ENCODE measurements at places on chromosomes 4 and X.

DNA sequence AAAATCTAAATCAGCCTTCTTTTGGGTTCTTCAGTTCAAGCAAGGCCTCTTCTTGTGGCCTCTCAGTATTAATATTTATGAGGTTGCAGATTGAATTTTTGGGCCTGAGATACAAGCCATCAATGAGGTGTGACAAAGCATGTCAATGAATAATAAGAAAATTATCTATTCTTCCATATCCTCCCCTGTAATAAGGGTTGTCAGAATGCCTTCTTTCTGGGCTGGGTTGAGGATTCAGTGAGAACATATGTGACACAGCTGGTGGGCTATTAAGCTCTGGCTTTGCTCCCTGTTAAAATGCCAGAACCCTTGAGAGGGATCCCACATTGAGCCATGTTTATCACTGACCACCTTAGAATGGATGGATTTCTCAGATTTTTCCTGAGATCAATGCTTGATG, 187.2 kb downstream of the AR start:
- DNase-seq: no peak

GRCh38 chr4:143667461-143667860, 33.0 kb downstream of the FREM3 start:
- peak; percentile 2 for DNase-seq

DNA sequence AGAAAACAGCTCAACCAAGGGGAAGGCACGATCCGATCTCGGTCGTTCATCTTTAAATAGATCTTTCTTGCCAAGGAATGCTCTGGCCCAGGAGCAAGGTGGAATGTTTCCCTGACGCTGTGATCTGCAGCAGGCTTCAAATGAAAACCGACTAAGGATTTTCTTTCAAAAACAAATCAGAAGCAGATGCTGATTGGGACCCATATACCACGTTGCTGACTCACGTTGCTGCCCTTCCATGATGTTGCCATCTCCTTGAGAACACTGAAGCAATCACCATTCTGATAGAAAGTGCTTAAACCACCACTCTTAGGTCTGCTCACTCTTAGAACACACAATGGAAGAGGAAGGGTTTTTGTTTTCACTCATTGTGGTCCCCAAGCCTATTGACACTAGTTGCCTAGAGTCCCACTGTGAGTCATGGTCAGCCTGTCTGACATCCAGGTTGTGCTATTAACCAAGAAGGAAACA, 26.1 kb downstream of the LAMTOR3 start:
- DNase-seq: peak; percentile 71

GRCh38 chrX:48826135-48826875, at the start of gene ERAS:
TSS of gene ERAS (plus strand) at chrX:48826513. CDS start at chrX:48829124, 2,611 bp downstream.
- no peak for DNase-seq

DNA sequence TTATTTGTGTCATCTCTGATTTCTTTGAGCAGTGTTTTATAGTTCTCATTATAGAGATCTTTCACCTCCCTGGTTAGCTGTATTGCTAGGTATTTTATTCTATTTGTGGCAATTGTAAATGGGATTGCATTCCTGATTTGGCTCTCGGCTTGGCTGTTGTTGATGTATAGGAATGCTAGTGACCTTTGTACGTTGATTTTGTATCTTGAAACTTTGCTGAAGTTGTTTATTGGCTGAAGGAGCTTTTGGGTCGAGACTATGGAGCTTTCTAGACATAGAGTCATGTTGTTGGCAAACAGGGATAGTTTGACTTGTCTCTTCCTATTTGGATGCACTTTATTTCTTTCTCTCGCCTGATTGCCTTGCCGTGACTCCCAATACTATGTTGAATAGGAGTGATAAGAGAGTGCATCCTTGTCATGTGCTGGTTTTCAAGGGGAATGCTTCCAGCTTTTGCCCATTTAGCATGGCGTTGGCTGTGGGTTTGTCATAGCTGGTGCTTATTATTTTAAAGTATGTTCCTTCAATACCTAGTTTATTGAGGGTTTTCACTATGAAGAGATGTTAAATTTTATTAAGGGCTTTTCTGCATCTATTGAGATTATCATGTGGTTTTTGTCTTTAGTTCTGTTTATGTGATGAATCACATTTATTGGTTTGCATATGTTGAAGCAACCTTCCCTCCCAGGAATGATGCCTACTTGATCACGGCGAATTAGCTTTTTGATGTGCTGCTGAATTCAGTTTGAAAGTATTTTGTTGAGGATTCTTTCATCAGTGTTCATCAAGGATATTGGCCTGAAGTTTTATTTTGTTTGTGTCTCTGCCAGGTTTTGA, 72.7 kb upstream of the BOD1L1 start:
- peak; percentile 87 for DNase-seq

- DNase-seq: no peak
These were observed 234.6 kb downstream of the SLC7A11 start for GRCh38 chr4:138007572-138007971.

DNA sequence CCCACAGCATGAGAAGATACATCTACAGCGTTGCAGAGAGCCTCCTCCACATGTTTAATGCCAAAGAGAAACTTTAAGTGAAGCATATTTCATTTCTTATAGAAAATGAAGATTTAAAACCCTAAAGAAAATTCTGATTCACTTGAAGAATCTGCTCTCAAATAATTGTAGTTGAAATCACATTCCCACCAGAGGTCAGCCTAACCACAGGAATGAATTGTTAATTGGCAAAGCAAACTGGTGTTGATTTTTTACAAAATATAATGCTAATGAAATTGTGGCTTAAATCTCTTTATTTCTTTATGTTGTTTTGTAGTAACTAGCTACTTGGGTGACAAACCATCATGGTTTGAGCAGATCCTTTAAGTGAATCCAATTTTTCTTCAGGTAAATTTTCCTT, 31.1 kb upstream of the WDR17 start:
- DNase-seq: peak; percentile 43

DNA sequence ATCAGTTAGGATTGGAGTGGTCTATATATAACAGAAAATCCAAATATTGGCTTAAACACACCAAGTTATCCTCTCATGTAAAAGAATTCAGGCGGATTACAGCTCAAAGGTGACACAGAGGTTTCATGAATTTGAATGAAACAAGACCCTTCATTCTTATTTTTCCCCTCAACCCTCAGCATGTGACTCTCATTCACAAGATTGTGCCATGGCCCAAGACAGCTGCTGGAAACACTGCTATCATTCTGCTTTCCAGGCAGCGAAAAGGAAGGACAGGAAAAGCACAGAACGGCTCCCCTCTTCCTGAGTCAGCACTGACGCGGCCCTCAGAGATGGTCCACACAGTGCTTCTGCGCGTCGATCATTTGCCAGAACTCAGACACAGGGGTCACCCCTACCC, 891.0 kb upstream of the FRG1 start:
- no peak for DNase-seq

DNA sequence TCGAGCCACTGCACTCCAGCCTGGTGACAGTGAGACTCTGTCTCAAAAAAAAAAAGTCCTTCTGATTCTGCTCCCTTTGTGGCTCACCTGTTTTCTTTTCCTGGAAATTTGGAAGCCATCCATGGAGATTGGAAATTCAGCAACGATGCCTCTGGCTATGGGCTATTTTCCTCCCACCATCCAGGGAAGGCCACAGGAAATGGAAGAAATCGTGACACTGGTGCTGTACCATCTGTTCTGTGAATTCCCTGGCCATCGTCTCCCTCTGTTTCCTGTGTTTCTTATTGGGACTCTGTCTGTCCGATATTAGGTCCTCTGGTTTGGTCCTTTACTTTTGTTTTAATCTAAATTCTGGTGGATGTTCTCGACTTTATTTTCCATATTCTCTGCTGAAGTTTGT, 29.4 kb upstream of the ADRA2C start:
- DNase-seq: no peak

GRCh38 chr4:165524532-165525190, 145.9 kb downstream of the CPE start:
- no peak for DNase-seq

DNA sequence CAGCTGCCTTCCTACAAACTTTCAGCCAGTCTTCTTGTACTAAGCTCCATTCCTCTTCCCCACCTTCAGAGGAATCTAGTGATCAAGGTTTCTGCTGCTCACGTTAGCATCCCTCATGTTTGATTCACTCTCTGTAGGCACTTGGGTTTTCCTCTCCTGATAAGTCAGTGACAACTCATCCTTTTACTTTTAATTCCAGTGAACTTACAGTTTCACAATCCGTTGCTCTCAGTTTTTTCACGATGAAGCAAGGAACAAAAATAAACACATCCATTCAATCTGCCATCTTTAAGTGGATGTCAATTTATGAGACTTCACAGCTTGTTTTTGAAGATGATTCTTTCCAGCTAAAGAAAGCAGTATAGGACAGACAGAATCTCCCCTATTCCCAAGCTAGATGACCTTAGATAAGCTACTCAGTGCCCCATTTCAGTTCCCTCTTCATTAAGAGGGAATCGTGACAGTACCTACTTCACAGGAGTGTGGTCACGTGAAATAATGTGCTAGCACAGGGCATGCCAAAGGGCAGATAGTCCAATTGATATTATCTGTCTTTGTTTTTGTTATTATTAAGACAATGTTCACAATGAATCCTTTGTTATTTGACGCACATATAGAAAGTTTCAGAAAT, 234.3 kb downstream of the PALLD start:
- peak; percentile 80 for DNase-seq

DNA sequence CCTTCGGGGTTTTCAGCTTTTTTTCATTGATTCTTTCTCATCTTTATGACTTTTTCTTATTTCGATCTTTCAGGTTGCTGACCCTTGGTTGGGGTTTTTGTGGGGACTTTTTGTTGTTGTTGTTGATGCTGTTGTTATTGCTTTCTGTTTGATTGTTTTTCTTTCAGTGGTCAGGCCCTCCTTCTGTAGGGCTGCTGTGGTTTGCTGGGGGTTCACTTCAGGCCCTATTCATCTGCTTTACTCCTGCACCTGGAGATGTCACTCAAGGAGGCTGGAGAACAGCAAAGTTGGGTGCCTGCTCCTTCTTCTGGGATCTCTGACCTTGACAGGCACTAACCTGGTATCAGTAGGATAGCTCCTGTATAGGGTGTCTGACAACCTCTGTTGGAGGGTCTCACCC, 39.9 kb upstream of the PCDH18 start:
- DNase-seq: no peak

GRCh38 chr4:107077192-107077591, 41.1 kb upstream of the DKK2 start:
- no peak for DNase-seq

DNA sequence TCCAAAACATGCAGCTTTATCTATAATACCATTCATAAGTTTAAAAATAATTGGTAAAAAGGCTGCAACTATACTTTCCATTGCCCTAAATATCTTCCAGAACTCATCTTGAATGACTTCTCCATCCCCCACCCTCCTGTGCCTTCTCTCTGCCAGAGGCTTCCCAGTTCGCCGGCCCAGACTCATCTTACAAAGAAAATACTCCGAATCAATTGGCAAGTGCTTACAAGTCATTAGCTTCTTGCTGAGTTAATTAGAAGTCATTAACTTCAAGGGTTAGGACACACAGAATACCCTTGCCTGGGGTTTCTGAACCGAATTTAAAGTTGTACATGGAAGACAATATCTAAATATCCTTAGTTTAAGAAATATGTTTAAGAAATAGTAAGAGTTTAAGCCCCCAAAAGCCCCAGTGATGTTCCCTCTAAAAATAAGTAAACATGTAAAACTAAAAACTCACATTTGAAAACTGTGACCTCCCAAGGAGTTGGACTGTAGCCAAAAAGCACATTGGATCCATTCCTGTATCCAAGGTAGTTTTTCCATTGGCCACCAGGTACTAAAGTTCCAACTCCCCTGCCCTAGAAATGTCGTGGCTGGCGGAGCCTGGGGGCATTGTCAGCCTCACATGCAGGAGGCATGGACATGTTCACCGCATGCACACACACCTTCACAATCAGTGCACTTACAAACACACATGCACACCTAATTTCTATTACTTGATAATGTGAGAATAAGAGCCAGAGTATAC, 535.2 kb upstream of the FAT1 start:
- DNase-seq: no peak

- peak; percentile 96 for DNase-seq
These were observed 209.1 kb upstream of the FAT1 start for GRCh38 chr4:186932631-186933187.

DNA sequence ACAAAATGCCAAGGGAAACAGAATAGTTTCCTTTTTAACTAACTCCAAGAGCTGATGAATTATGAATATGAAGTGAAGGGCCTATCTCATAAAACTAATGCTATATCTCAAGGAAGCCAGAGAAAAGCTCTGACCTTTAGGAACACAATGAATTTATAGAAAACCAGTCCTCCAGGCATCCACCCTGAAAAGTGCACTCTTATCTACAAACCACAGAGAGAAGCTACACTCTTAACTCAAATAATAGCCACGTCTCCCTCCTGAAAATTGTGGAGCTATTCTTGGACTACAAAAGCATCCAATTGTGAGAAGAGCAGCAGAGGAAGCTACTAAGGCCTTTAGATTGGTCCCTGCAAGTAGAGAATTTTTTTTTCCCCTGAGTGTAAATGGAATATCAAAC, 253.9 kb downstream of the IL15 start:
- DNase-seq: peak; percentile 23

- DNase-seq: peak; percentile 20
These were observed 629.1 kb upstream of the ATOH1 start for GRCh38 chr4:93199492-93199891.

DNA sequence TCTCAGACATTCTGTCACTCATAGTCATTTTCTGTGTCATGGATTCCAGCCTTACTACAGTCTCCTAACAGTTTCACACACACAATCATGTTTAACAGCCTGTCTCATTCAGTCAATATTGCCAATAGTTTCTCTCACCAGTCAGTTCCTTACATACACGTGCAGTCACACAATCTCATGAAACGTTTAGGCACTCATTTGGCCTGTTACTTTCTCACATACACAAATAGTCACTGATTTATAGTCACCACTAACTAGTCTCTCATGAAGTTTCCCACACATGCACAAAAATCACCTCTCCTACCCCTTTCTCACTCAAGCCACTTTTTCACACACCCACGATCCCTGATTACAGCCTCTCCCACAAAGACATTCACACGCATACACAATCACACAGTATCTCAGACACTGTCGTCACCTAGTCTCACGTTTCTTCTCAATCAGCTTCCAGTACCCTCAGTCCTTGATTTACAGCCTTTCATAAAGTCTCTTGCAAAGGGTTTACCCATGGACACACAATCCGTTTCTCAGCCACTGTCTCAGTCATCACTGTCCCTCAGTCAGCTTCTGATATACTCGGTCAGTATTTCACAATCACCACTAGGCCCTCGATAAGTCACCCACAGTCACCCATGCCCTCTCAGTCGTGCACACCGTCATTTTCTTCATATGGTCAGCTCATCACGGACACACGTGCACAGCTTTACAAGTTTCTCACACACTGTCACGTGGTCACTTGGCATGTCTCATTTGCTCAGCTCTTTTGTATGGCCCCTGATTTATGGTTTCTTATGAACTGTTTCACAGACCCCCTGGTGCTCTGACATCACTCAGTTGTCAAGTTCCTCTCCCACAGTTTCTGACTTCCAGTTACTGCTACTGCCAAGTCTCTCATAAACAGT, 4.2 kb upstream of the CFP start:
- no peak for DNase-seq

- DNase-seq: no peak
These were observed 1.1 kb upstream of the CHST7 start for GRCh38 chrX:46572340-46572936.

- no peak for DNase-seq
These were observed 219.3 kb upstream of the LDB2 start for GRCh38 chr4:17117746-17118145.

GRCh38 chr4:82905205-82905604, 4.7 kb downstream of the THAP9 start:
- DNase-seq: peak; percentile 55

GRCh38 chr4:125331116-125331515, 16.4 kb downstream of the FAT4 start:
- DNase-seq: no peak

- no peak for DNase-seq
These were observed 101.2 kb upstream of the ENPP6 start for GRCh38 chr4:184318852-184319251.
